ENCODE measurements at places on chromosomes 13 and 19.

- DNase-seq: no peak
Measured at GRCh38 chr19:50202386-50202785, 1.0 kb upstream of the MYH14 start.

- no peak for DNase-seq
Measured at GRCh38 chr13:25971047-25971446, 80.8 kb downstream of the SHISA2 start.

GRCh38 chr19:13102666-13103580 lies at the start of gene LYL1:
Gene LYL1 (minus strand): TSS chr19:13102858. CDS start chr19:13101171, 1,687 bp downstream.
- DNase-seq: no peak

- no peak for DNase-seq
Measured at GRCh38 chr19:45146251-45146650, 14.5 kb downstream of the NKPD1 start.

DNA sequence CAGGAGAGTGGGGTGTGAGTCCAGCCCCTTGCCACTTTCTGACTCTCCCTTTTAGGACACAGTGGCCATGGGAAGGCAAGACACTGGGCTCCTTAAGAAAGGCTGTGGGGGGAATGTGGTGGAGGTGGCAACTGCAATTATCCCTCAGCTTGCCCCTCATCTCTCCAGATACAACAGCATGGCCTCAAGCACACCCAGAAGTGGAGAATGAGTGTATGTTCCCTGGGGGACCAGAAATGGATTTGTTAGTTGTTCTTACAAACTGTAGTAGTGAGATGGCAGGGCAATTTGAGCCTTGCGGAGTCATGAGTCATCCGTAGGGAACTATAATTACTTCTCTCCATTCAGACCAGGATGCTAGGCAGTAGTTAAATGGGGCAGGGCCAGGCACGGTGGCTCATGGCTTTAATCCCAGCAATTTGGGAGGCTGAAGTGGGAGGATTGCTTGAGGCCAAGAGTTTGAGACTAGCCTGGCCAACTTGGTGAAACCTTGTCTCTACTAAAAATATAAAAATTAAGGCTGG lies 25.6 kb upstream of the CXCL17 start:
- DNase-seq: peak; percentile 91

GRCh38 chr19:3324405-3324856 lies 42.0 kb upstream of the NFIC start:
- no peak for DNase-seq

DNA sequence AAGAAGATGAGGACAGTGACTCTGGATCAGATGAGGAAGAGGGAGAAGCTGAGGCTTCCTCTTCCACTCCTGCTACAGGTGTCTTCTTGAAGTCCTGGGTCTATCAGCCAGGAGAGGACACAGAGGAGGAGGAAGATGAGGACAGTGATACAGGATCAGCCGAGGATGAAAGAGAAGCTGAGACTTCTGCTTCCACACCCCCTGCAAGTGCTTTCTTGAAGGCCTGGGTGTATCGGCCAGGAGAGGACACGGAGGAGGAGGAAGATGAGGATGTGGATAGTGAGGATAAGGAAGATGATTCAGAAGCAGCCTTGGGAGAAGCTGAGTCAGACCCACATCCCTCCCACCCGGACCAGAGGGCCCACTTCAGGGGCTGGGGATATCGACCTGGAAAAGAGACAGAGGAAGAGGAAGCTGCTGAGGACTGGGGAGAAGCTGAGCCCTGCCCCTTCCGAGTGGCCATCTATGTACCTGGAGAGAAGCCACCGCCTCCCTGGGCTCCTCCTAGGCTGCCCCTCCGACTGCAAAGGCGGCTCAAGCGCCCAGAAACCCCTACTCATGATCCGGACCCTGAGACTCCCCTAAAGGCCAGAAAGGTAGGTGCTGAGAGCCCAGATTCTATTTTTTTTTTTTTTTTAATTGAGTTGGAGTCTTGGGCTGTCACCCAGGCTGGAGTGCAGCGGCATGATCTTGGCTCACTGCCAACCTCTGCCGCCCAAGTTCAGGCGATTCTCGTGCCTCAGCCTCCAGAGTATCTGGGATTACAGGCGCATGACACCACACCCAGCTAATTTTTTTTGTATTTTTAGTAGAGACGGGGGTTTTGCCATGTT lies 2.3 kb downstream of the PPP1R15A start:
- peak; percentile 76 for DNase-seq

DNA sequence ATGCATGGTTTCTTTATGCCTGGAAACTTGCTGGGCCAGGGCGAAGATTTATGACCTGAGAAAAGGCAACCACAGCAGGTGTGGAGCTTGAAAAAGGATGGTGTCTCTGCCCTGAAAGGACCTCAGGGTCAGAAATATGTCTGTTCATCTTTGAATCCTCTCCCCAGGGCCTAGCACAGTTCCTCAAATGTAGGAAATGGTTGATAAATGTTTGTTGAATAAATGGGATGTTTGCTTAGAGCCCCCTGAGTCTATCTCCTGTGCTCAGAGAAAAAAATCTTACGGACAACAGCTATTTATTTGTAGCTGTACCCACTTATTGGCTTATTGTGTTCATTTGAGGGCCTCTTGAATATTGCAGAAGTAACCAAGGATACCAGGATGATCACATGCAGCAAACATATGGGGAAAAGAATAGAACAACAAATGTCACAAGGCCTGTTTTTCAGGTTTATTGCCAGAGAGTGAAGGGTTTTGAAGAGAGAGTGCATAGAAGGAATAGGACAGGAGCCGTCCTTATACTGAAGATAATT lies 114.5 kb downstream of the KLF5 start:
- DNase-seq: no peak
